Pons (tissue), 1 donor: ENCODE measurements at places on chromosomes 1 and 21.
A peak's percentile ranks its signal among the peaks of the same experiment; 100 is the strongest.

GRCh38 chr1:204145033-204145504, 6.8 kb downstream of the ETNK2 start:
- no peak for DNase-seq

DNA sequence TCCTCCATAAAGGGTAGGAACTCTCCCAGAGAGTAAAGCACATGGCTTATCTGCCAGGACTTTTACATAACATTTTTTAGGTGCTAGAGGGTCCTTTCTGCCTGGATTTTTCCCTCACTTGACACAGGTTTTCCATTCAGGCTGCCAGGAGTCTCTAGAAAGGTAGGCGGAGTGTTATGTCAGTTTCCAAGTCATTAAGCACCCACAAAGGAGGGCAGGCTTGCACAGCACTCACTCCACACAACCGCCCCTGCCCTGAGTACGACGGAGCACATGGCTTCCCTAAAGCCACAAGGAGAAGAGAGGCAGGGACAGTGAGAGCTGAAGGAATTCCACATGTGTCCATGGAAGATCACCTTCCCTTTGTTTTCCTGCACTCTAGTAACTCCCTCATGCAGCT, 55.7 kb downstream of the CAPZB start:
- no peak for DNase-seq

DNA sequence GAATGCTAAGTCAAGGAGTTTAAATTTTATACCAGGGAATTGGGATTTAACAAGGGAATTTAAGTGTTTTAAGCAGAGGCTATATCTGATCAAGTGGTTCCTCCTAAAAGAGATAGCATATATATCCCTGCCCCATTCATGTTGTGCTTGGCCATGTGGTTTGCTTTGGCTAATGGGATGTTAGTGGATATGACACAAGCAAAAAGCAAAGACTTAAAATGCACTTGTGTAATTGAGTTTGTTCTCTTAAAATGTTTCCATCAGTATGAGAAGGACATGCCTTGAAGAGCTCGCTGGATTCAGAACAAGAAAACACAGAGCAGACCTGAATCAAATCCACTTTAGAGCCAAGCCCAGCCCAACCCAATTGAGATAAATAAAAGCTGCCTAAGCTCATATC, 22.4 kb downstream of the C1orf87 start:
- DNase-seq, result no peak

DNA sequence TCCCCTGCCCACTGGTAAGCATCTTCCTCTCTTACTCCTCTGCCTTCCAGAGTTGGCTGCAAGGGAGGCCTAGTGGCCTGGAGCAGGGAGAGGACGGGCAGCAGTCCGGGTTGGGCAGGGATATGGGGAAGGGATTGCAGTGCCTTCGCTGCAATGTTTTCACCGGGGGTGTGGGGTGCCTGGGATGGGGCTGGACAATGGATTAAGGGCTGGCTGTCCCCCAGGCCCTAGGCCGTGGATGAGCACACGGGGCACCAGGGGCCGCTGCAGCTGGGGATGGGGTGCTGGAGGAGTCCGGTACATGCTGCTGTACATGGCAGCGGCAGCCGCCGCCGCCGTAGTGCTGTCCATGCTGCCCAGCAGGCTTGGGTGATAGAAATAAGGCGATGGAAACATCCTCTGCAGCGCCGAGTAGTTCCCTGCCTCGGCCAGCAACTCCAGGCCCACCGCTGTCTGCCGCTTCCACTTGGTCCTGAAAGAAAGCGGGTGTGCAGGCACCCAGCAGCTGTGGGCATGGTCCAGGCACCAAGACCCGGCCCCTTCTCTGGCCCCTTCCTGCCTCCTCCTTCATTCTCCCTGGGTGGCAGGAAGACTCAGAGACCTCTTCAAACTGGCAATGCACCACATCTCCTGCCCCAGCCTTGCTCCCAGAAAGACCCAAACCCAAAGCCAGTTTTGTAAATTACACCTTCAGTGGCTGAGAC, 4.8 kb downstream of the BARHL2 start:
- DNase-seq, result no peak

GRCh38 chr1:211353562-211354212, 27.1 kb downstream of the TRAF5 start:
- no peak for DNase-seq

DNA sequence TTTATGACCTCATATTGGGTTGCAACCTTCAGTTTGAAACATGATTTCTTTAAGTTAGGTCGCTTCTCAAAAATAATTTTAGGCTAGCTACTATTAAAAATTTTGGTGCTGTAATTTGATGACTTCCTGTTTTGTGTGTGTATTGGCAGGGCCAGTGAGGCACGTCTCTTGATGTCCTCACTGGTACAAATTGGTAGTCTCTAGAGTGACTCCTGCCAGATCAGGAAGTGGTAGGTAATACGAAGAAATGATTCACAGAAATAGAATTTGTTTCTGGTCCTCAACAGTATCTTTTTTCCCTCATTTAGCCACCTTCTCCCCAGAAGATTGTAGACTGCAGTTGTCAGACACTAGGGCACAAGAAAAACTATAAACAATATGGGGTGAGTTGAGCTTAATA, 120.9 kb upstream of the KIAA1614 start:
- no peak for DNase-seq

DNA sequence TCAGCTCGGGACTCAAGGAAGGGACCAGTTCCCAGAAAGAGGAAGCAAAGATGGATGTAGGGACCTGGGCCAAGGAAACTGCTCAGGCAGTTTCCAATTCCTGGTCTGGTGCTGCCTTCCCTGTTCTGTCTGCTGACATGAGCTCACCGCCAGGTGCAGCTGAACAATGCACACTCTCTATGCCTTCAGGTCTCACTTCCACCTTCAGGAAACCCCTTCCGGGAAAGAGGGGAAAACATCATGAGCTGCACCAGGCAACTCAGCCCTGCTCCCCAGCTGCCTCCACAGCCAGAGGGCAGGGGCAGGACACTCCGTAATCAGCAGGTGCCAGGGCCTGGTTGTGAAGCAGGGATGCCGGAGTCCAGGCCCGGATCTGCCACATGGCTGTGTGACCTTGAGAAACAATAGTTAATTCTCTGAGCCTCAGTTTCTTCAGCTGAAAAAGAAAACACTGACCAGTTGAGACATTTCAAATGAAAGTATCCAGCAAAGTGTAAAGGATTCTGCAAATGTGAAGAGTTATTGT, 27.8 kb downstream of the SMIM12 start:
- no peak for DNase-seq

DNA sequence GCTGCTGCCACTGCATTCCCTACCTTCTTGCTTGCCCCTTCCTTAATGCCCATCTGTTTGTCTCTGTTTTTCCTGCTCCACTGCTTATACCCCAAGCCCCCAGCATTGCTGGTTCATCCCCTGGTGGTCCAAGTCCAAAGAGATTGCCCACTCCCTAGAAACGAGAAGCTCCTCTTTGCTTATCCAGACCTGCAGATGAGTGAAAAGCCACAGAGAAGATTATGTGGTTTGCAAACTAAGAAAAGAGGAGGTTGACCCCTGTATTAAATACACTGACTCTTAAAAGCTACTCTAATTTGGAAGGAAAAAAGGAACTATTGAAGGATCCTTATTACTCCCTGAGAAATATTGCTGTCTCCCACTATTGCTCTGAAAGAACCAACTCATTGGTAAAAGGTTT, 146.8 kb upstream of the RAB4A start:
- DNase-seq, result no peak

GRCh38 chr1:206075786-206076755, 23.1 kb downstream of the RHEX start:
- DNase-seq, result no peak

DNA sequence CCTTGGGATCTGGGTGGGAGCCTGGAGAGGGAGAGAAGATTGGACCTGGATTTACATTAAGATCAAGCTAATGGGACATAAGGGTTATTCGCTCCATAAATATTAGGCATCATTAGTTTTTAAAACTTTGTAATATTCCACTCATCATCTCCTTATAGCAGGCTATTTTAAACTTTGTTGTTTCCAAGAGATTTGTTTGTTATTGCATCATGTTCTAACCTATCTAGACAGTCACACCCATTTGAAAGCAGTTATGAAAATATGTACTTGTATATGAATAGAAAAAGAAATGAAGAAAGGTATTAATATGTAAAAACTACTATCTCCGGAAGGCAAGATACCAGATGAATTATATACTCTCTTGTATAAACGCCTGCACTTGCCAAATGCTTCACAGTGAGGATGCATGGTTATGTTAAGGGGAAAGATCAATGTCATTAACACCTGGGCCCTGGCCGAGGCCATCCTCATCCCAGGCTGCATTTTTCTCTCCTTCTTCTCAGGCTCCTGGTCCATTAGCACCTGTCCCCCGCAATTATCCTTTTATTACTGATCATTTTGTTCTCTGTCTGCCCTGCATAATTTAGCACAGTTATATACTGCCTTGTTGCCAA, 468.2 kb downstream of the MATN1 start:
- DNase-seq, result no peak

- no peak for DNase-seq
Observed at GRCh38 chr1:183515002-183515689, 42.8 kb downstream of the SMG7 start.

DNA sequence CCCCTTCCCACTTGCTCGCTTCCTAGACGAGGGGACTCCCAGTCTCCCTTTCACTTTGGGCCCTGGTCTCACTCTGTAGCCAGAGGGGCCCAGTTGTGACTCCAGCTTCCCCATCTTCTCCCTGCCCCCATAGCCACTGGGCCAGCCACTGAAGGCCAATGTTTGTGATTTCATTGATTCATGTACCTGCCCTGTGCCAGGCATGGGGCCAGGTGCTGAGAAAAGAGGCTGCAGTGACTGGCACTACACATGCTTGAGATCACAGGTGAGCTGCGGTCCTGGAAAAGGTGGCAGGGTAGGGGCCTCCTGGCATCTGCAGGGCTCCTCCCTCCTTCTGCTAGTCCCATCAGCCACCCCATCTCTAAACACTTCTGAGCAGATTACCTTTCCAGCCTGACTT, 345.3 kb upstream of the VAMP3 start:
- DNase-seq, result no peak

DNA sequence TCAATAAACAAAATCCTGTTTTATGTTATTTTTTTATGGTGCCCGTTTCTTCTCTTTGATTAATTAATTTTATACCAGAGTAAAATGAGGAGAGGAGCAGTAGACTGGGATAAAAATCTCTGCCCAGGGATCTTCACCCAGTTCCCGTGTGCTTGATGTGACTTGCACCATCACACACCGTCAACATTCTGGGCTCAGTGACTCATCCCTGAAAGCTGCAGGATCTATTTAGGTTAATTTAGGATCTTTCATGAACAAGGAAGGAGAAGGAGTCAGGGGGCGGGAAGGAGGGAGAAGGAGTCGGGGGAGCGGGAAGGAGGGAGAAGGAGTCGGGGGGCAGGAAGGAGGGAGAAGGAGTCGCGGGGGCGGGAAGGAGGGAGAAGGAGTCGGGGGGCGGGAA, 182.4 kb downstream of the SMYD3 start:
- DNase-seq, result no peak

DNA sequence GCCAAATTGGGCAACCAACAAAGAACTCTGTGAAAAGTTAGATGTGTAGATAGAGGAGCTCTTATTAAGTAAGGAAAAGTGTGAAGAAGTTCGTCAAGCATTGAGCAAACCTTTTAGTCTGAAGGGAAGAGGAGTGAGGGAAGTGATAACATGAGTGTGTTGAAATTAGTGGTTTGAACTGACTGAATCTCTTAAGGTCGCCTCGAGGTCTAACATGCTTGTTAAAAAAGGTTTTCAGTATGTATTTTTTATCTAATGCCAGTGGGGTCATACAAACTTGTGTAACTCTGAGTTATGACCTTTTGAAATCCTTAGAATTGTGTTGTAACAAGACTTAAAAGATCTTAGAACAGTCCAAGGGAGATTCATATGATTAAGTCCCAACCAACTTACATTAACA, 34.1 kb downstream of the SOAT1 start:
- DNase-seq, result peak; percentile 48

DNA sequence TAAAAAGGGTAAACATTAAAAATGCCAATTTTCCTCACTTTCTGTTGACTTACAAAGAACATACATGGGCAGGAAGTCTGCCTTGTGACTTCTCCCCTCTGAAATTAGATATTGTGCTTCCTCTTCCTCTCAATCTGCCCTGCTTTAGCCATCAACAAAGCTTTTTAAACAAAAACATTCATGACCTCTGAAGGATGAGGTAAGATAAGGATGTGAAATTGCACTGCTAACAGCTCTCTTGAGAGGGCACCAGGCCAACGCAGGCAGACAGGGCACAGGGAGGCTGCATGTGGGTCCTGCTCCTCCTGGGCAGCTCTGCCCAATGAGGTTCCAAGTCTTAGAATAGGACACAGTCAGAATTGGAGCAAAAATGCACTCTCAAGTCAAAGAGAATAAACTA, 62.1 kb downstream of the DEGS1 start:
- peak; percentile 88 for DNase-seq

GRCh38 chr1:183831311-183831710, 26.4 kb downstream of the RGL1 start:
- no peak for DNase-seq

GRCh38 chr1:175413367-175413766, 220.8 kb upstream of the KIAA0040 start:
- DNase-seq, result no peak

GRCh38 chr21:45824546-45825215, 156.9 kb upstream of the COL6A1 start:
- no peak for DNase-seq

DNA sequence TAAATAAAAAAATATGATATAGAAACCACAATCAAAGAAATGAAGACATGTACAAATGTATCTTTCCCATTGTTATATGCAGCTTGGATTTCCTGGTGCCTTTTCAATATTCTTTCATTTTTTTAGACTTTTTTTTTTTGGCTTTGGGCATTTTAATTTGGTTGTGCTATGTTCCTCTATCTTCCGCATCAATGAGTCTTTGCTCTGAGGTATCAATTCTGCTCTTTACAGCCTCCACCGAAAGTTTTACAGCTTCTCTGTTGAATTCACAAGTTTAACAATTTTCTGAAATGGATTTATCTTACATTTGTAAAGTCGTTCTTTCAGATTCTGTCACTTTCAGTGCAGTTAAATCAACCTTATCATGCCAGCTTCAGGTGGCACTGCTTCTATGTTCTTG, 50.5 kb downstream of the OMA1 start:
- DNase-seq, result no peak

- no peak for DNase-seq
Observed at GRCh38 chr1:36119456-36119855, 5.6 kb downstream of the COL8A2 start.

- no peak for DNase-seq
Observed at GRCh38 chr1:201902198-201902597, 13.5 kb downstream of the SHISA4 start.
